ENCODE measurements at places on chromosomes 16 and 17. TPM values are rescaled to one million over a fixed set of nuclear protein-coding genes. Genes with fewer than 3 reads are reported as not detected.

ZNF597 gene
- total RNA-seq: 2.7 TPM

TEKT5 gene
- total RNA-seq: not detected

HBA1 gene
- 4.4 TPM for total RNA-seq

TEX14 gene
- not detected for total RNA-seq

CCL7 gene
- 0.31 TPM for total RNA-seq

PGS1 gene
- total RNA-seq: 47.5 TPM

ABI3 gene
- total RNA-seq: not detected

PRCD gene
- total RNA-seq: 0.54 TPM

ASPA gene
- not detected for total RNA-seq

SDR42E2 gene
- total RNA-seq: 0.05 TPM

KRT27 gene
- total RNA-seq: not detected

CPD gene
- 93.0 TPM for total RNA-seq

RAPGEFL1 gene
- 6.5 TPM for total RNA-seq

SLC38A8 gene
- not detected for total RNA-seq

BCL6B gene
- 0.18 TPM for total RNA-seq

METTL16 gene
- total RNA-seq: 34.7 TPM

CHRNE gene
- 0.13 TPM for total RNA-seq

NEUROD2 gene
- not detected for total RNA-seq

KRTAP16-1 gene
- total RNA-seq: not detected

HBQ1 gene
- total RNA-seq: 10.4 TPM

MYCBPAP gene
- 2.2 TPM for total RNA-seq

TBC1D3H gene
- total RNA-seq: not detected

ACSM2A gene
- total RNA-seq: not detected

TMC8 gene
- 1.4 TPM for total RNA-seq

CCL8 gene
- total RNA-seq: not detected

TMED6 gene
- 0.36 TPM for total RNA-seq

KRTAP4-5 gene
- total RNA-seq: not detected

KRT25 gene
- total RNA-seq: not detected

SOX9 gene
- total RNA-seq: 79.5 TPM

CCL11 gene
- total RNA-seq: not detected

P2RX1 gene
- not detected for total RNA-seq

EXOSC6 gene
- 19.3 TPM for total RNA-seq

TEN1 gene
- total RNA-seq: 41.3 TPM

UNC119 gene
- total RNA-seq: 44.7 TPM

CSNK2A2 gene
- total RNA-seq: 60.9 TPM

C1QL1 gene
- total RNA-seq: 9.5 TPM

PRSS36 gene
- 0.23 TPM for total RNA-seq

FZD2 gene
- total RNA-seq: 35.4 TPM

RNF157 gene
- 4.0 TPM for total RNA-seq

GNAO1 gene
- total RNA-seq: 33.4 TPM

ABAT gene
- total RNA-seq: 0.77 TPM

NPIPA8 gene
- 0.18 TPM for total RNA-seq

ENDOV gene
- 37.1 TPM for total RNA-seq

TRPV3 gene
- total RNA-seq: 0.31 TPM

CACNG1 gene
- 0.13 TPM for total RNA-seq

FSCN2 gene
- total RNA-seq: 1.2 TPM

HOXB8 gene
- 45.9 TPM for total RNA-seq

ALOX15B gene
- total RNA-seq: not detected

MAPT gene
- total RNA-seq: 0.59 TPM

ITGAX gene
- total RNA-seq: 0.49 TPM

SYCE1L gene
- 4.5 TPM for total RNA-seq

SPN gene
- 1.3 TPM for total RNA-seq

CCDC78 gene
- total RNA-seq: 18.2 TPM

HASPIN gene
- total RNA-seq: 10.6 TPM

TBC1D16 gene
- total RNA-seq: 41.6 TPM

NPIPB6 gene
- 1.3 TPM for total RNA-seq

ZPBP2 gene
- total RNA-seq: not detected
